Vagina (tissue), 2 donors: ENCODE measurements at places on chromosomes 4 and X. TPM values are rescaled to one million over a fixed set of nuclear protein-coding genes. Genes with fewer than 3 reads are reported as not detected.

- no peak for DNase-seq
- peaks cover 11% of the 10 kb centered on the region for H3K4me1 ChIP-seq
- H3K36me3 ChIP-seq: no peaks in the 10 kb centered on the region
- no peaks in the 10 kb centered on the region for H3K27me3 ChIP-seq
Measured at GRCh38 chrX:41666251-41666650, 22.5 kb upstream of the GPR34 start.

DNA sequence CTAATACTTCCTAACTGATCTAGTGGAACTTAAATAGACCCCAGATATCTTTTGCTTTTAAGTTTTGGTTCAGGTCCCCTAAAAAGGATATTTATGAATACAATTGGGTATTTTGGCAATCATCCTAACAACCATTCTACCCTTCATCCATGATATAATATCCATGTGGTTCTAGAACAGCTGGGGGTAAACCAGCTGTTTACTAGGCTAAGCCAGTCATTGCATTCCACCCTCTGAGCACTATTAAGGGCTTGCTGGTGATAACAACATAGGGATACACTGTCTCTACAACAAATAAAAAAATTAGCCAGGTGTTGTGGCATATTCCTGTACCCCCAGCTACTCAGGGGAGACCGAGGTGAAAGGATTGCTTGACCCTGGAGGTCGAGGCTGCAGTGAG, 54.8 kb upstream of the MAPK10 start:
- H3K36me3 ChIP-seq: no peaks in the 10 kb centered on the region
- no peaks in the 10 kb centered on the region for H3K4me1 ChIP-seq
- H3K27me3 ChIP-seq: no peaks in the 10 kb centered on the region
- H3K27ac ChIP-seq: no peak overlapping the region
- no peak for DNase-seq

GRCh38 chr4:73275318-73275654, 16.7 kb upstream of the ANKRD17 start:
- H3K27me3 ChIP-seq: no peaks in the 10 kb centered on the region
- no peak overlapping the region for H3K4me3 ChIP-seq
- no peaks in the 10 kb centered on the region for H3K4me1 ChIP-seq

DNA sequence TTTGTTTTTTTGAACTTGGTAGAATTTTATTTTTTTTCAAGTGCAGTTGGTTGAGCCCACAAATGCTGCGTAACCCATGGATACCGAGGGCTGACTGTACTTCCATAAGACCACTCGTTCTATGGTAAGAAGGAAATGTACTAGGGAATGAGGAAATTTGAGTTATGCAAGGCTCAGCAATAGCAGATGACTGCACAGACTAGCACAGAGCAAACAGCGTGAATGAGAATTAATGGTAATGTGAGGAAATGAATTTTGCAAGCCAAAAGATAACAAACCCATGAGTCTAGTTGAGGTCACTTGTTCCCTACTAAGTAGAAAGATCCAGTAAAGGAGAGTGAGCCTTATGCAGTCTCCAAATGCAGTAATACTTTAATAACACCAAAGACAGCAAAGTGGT, 17.4 kb downstream of the GSPT2 start:
- no peak for DNase-seq
- no peak overlapping the region for H3K4me3 ChIP-seq
- no peaks in the 10 kb centered on the region for H3K4me1 ChIP-seq
- no peak overlapping the region for H3K27ac ChIP-seq
- H3K27me3 ChIP-seq: no peaks in the 10 kb centered on the region
- H3K36me3 ChIP-seq: no peaks in the 10 kb centered on the region

DNA sequence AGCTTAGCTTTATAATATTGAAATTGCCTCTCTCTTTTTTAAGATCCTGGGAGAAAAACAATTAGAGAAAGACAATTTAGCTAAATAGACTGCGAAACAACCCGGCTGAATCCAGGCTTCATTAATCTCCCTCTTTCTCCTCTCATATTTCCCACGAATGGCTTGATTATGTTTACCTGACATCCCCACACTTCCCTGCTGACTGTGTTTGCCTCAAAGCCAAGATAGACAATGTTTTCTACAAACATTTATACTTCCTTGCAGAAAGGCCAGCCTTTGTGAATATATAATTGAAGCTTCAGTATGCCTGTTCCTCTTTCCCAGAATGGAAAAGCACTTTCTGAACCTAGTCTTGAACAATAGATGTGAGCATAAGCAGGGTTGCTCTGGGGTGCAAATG, 566.8 kb downstream of the PDHA2 start:
- no peak overlapping the region for H3K4me3 ChIP-seq
- no peak overlapping the region for H3K27ac ChIP-seq
- no peaks in the 10 kb centered on the region for H3K36me3 ChIP-seq

DNA sequence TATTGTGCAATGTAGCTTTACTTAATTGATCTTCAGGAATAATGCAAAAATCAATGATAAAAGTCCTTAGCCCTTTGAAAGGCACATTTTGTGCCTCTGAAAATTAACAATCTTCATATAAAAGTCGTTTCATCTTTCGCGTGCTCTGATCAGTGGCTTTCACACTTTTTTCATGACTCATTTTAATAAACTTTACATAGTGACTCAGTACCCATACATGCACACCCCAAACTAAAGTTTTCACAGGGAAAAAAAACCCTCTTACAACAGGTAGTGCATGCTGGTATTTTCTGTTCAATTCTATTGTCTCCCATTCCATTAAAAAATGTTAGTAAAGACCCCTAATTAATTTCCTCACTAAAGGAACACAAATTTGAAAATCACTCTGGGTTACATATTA, 21.5 kb downstream of the RWDD4 start:
- no peak overlapping the region for H3K4me3 ChIP-seq
- DNase-seq: no peak
- H3K27ac ChIP-seq: no peak overlapping the region
- no peaks in the 10 kb centered on the region for H3K4me1 ChIP-seq
- H3K36me3 ChIP-seq: peaks cover 8% of the 10 kb centered on the region

GRCh38 chr4:126859872-126860271, 772.9 kb upstream of the INTU start:
- H3K27me3 ChIP-seq: no peaks in the 10 kb centered on the region
- H3K4me1 ChIP-seq: no peaks in the 10 kb centered on the region
- no peak for DNase-seq
- no peaks in the 10 kb centered on the region for H3K36me3 ChIP-seq
- no peak overlapping the region for H3K4me3 ChIP-seq

- peak overlapping the region; percentile 56 for H3K4me3 ChIP-seq
- no peak for DNase-seq
- peaks cover 10% of the 10 kb centered on the region for H3K27me3 ChIP-seq
- peak overlapping the region; percentile 87 for H3K27ac ChIP-seq
- peaks cover 51% of the 10 kb centered on the region for H3K4me1 ChIP-seq
Measured at GRCh38 chr4:54233697-54234496, 4.8 kb downstream of the PDGFRA start.

- H3K27me3 ChIP-seq: no peaks in the 10 kb centered on the region
- no peak for DNase-seq
- H3K4me1 ChIP-seq: no peaks in the 10 kb centered on the region
- H3K27ac ChIP-seq: no peak overlapping the region
- H3K4me3 ChIP-seq: no peak overlapping the region
Measured at GRCh38 chrX:65740909-65741308, 73.5 kb downstream of the MSN start.

PNMA3 gene
- total RNA-seq: 0.49 TPM

MAGEB1 gene
- not detected for total RNA-seq

SMC1A gene
- 31.4 TPM for total RNA-seq

HNRNPDL gene
- 189 TPM for total RNA-seq

ALAS2 gene
- 5.6 TPM for total RNA-seq

ANKRD37 gene
- 56.7 TPM for total RNA-seq
